T-helper 2 cell (primary cell): ENCODE measurements at places on chromosomes 13 and 19.

DNA sequence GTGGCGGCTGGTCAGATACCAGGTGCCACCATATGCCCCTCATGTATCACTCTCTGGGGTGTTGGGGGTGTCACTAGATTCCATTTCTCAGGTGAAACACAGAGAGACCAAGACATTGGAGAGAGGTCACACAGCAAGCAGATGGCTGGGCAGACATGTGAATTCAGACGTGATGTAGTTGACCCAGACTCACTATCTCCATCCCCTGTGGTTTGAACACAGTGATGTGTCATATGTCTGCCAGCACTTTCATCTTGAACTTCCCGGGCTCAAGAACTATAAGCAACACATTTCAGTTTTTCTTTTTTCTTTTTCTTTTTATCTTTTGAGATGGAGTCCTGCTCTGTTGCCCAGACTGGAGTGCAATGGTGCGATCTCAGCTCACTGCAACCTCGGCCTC, 16.1 kb upstream of the UPF1 start:
- no peak for DNase-seq

DNA sequence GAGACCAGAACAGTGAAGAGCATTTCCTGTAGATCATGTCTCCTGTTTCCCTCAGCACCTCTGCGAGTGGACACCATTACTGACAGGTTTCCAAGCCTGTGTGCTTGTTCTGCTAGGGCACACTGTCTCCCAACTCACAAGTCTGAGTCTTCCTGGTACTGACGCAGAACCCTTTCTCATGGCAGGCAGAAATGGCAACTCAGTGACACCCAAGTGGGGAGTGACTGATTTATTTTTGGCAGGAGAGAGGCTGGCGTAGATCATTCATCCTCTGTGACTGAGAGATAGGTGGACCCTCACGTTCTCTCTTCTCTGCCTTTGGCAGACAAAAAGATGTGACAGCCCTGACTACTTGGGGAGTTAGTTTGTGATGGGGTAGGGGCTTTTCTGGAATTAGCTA, 183.4 kb downstream of the RFC3 start:
- no peak for DNase-seq

GRCh38 chr19:42092350-42092749, 16.4 kb downstream of the ZNF574 start:
- DNase-seq, result no peak

GRCh38 chr13:40247845-40248244, 418.6 kb downstream of the FOXO1 start:
- no peak for DNase-seq

DNA sequence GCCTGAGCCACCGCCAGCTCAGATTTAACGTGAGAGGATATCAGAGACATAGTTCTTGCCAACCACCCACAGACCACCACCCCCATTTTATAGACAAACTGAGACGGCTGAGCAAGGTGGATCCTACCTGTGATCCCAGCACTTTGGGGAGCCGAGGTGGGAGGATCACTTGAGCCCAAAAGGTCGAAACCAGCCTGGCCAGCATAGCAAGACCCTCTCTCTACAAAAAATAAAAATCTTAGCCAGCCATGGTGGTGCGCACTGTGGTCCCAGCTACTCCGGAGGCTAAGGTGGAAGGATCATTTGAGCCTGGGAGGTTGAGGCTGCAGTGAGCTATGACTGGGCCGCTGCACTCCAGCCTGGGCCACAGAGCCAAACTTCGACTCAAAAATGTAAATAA, 30.6 kb upstream of the NDUFS7 start:
- no peak for DNase-seq

DNA sequence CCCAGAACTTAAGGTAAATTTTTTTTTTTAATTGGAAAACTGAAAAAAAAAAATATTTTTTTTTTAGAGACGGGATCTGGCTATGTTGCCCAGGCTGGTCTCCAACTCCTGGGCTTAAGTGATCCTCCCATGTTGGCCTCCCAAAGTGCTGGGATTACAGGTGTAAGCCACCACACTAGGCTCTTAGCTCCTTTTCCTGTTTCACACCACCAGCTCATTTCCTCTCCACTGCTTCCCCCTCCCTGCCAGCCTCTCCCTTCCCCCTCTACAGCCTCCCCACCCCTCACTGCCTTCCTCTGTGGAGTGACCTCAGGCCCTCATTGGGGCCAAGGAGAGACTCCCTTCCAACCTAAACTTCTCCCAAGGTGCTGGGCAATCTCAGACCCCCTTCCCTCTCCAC, 4.2 kb upstream of the GIPR start:
- DNase-seq, result no peak

- no peak for DNase-seq
These were observed 72.9 kb downstream of the SLC10A2 start for GRCh38 chr13:102993348-102993747.

GRCh38 chr19:37905946-37906868, at the start of gene WDR87:
Gene WDR87, minus strand, starts transcription at chr19:37906594. Its CDS starts 8,355 bp downstream, at chr19:37898239.
- peak; percentile 43 for DNase-seq

DNA sequence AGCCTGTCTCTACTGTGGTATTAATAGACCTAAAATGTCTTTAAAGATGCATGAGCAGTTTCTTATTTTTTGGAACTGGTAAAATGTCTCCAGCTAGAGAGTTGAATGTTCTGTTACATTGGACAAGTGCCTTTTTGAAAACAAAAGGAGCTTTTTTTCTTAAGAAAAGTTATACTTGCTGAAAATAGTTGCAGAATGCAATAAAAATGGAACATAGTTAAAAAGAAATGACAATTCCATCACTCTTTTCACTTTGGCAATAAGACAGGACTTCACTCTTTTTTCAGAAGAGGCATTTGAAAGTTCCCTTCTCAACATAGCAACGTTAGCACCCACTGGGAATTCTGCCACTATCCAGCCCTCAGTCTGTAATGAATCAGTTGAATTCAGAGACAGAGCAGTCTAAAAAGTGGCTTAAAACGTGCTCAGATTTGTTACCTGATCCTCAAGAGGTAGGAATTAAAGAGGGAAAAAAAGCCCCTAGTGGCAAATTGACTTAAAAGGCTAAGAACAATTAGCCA, 10.1 kb downstream of the RGCC start:
- no peak for DNase-seq

DNA sequence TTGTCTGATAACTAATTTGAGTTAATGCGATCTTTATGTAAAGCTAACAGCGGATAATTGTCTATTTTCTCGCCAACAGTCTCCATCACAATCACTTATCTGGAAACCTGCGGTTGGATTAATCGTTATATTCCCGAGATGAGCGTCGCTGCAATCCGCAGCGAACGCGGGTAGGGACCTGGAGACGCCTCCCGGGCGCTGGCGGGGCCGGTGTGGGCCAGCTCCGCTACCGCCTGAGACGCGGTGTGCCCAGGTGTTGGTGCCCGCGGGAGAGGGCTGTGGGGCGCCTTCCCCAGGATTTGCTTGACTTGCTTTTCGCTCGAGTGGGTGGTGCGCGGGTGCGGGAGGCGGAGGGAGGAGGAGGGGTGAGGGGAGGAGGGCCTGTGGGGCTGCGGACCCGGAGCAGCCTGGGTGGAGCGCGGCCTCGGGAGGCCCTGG, 38.3 kb downstream of the SOX1 start:
- no peak for DNase-seq

GRCh38 chr19:17076543-17076991, 990 bp downstream of the MYO9B start:
- DNase-seq, result no peak

GRCh38 chr13:24264976-24265375, 44.4 kb upstream of the C1QTNF9 start:
- DNase-seq, result peak; percentile 81

DNA sequence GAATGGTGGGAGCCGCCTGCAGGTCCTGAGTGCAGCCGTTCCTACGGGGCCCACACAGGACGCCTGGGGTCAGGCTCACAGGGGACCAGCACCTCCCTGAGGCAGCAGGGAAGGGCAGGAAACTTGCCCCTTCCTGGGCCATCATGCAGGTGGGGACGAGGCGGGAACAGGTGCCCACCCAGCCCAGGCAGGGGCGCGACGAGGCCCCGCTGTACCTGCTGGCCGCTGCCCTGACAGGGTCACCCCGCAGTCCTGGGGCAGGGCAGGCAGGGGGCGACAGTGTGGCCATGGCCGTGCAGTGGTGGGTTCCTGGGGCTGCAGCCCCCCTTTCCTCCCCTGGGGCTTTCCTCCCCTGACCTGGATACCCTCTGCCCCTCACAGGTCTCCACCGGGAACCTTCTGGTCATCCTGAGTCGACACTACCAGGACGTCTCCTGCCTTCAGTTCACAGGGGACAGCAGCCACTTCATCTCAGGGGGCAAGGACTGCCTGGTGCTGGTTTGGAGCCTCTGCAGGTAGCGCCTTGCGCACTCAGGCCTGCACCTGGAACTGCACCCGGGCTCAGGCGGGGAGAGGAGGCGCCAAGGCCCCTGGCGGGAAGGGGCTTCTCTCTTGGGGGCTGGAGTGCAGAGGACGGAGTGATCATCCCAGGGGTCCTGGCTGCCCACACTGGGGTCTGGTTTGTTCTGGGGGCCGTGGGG, 5.4 kb downstream of the WDR18 start:
- DNase-seq, result no peak

GRCh38 chr19:45769821-45770191, 754 bp upstream of the SIX5 start:
- DNase-seq, result peak; percentile 65

DNA sequence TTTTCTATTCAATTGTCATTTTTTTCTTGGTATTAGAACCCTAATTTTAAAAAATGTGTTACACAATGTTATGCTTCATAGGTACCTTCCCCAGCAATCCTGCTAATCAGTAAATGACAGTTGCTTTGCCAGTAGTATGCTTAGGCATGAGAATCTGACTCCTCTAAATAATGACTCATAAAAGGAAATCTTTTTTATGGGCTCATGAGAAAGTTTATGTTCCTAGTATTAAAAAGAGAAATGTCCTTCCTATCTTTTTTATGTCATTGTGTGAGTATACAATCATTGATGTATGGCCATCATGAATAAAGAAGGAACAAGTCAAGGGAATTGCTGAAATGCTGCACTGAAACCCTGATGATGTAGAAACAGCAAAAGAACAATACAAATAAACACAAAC, 1237.7 kb upstream of the PCDH20 start:
- DNase-seq, result no peak

- DNase-seq, result peak; percentile 60
These were observed 6.7 kb downstream of the NAPSA start for GRCh38 chr19:50358483-50359327.

DNA sequence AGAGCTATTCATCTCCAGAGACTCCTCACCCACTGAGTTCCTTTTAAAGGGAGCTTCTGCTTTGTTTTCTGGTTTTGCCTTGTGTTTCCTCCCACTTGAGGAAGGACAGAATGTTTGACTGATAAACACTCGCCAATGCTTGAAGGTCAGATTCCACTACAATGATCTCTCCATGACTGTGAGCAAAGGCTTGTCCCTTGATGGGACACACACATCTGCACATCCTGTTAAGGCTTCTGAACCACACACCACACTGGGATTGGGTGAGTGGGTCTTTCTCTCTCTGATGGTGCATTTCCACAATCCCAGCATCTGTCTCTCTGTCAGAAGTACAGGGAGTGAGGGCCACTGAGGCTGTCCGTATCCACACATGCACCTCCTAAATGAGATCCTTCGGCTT, 245.3 kb downstream of the IRS2 start:
- no peak for DNase-seq

DNA sequence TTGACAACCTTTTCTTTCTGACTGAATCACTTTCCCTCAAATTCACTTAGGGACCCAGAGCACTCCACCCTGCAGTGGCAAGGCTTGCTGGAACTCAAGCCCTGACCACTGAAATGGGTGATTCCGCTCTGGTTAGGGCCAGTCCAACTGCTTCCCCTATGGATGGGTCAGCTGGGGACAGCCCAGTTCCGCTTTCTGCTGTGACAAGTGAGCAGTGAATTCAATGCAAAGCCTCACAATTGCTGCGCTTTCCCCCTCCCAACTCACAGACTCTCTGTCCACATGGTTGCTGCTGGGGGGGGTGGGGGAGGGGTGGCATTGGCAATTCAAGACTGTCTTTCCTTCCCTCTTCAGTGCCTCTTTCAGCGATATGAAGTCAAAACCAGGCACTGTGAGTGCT, 18.7 kb downstream of the CD70 start:
- no peak for DNase-seq

DNA sequence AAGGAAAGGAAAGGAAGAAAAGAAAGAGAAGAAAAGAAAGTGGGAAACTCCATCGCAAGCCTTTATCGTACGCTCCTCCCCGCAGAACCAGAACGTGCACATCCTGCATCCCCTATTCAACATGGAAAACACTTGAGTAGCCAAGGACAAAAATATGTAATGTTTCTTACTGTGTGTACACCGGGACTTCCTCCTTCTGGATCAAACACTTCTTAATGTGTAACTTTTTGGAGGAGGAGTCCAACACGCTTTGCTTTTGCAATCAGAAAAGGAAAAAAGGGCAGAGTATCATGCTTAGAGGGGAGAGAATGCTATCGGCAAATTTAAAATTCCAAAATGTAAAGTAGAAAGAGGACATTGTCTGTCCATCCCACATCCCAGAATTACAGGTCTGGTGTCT, 7.8 kb upstream of the SHFL start:
- DNase-seq, result no peak

GRCh38 chr13:100106705-100107104, 17.8 kb downstream of the PCCA start:
- no peak for DNase-seq

DNA sequence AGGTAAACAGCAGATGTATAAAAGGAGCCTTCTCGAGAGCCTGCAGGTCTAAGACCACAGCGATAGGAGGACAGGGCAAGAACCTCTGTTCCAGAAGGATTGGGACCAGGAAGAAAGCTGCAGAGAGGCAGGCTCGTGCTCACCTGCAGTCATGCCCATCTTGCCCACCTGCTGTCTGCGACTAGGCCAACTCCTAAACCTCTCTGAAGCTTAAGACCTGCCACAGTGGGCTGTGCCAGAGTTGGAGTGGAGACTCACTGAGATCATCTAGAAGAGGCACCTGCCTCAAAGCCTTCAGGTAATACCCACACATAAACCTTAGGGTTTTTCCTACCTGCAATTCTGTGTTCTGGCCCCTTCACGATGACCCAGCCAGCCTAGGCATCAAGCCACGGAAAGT, 68.7 kb downstream of the IRS2 start:
- DNase-seq, result no peak

GRCh38 chr13:29948791-29949190, 98.4 kb upstream of the UBL3 start:
- no peak for DNase-seq

DNA sequence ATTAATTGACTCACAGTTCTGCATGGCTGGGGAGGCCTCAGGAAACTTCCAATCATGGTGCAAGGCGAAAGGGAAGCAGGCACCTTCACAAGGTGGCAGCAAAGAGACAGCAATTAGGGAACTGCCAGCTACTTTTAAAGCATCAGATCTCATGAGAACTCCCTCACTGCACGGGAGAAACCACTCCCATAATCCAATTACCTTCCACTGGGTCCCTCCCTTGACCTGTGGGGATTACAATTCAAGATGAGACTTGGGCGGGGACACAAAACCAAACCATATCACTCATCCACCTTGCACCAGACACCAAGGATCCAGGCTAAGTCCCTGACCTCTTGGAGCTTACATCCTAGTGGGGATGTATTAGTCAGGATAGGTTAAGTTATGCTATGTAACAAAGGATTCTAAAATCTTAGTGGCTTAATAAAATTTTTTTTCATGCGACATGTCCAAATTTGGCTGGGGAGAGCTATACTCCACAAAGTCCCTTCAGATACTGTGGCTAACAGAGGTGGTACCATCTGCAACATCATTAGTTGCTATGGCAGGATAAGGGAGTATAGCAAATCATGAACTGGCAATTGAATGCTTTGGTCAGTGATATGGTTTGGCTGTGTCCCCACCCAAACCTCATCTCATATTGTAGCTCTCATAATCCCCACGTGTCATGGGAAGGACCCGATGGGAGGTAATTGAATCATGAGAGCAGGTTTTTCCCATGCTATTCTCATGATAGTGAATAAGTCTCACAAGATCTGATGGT, 8.3 kb upstream of the FAM187B start:
- no peak for DNase-seq
